ENCODE measurements at places on chromosomes 11 and 22. TPM values are rescaled to one million over a fixed set of nuclear protein-coding genes. Genes with fewer than 3 reads are reported as not detected.

DNA sequence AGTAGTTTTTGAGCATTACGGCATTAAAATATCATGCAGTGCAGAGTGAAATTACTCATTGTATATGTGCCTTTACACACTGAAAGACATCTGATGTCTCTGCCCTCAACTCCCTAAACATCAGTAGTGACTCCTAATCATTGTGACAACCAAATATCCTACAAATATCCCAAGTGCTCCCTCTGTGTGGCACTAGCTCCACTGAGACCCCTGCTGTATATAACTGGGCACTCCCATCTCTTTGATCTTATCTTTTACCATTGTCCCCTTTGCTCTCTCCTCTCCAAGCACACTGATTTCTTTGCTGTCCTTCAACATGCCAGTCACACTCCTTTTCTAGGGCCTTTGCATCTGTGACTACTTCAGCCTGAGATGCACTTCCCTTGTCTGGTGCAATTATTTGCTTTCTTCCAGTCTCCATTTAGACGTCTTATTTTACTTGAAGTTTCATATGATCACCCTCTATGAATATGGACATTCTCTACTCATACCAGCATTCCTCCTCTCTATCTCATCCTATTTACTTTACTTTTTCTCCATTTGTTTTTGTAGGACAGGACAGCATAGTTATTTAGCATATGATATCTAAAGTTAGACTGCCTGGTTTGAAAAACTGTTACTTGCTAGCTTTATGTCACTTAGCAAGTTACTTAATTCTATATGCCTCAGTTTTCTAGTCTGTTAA, 2.4 kb downstream of the SLC5A12 start:
- no peak overlapping the region for H3K27ac ChIP-seq
- no peak overlapping the region for H3K4me3 ChIP-seq
- H3K4me1 ChIP-seq, result peaks cover 3% of the 10 kb centered on the region

- no peak for DNase-seq
- no peak overlapping the region for H3K27ac ChIP-seq
- no peaks in the 10 kb centered on the region for H3K4me1 ChIP-seq
- no peaks in the 10 kb centered on the region for H3K36me3 ChIP-seq
- H3K27me3 ChIP-seq, result no peaks in the 10 kb centered on the region
- H3K4me3 ChIP-seq, result no peak overlapping the region
Measured at GRCh38 chr11:86230179-86230804, 14.3 kb upstream of the EED start.

DNA sequence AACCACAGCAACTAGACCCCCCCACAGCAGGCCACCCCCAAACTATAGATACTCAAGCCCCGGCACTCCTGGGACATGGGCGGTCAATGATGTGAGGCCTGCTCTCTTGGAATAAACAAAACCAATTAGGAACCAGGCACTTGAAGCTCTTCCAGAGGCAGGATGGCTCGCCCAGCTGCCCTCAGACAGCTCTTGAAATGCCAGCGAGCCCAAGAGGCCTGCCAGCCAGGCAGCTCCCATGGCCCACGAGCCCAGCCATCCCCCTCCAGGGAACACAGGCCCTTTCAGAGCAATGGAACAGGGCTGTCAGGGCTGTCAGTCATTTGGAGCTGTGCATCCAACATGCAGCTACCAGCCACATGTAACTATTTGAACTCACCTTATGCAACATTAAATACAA, 34.0 kb upstream of the TFIP11 start:
- H3K27me3 ChIP-seq, result no peaks in the 10 kb centered on the region
- H3K36me3 ChIP-seq, result no peaks in the 10 kb centered on the region
- DNase-seq, result no peak
- no peaks in the 10 kb centered on the region for H3K4me1 ChIP-seq
- no peak overlapping the region for H3K27ac ChIP-seq

LARGE2 gene
- total RNA-seq, result 10.9 TPM

OR52A1 gene
- total RNA-seq, result not detected

All from A673 (cell line).